ENCODE measurements at places on chromosomes 6 and 20.

GRCh38 chr6:12714022-12714421 is 2.5 kb upstream of the PHACTR1 start:
- DNase-seq = no peak

- DNase-seq = no peak
These were observed 263.7 kb downstream of the COL12A1 start for GRCh38 chr6:74942130-74942529.

GRCh38 chr6:85479208-85479607 is 29.3 kb downstream of the NT5E start:
- no peak for DNase-seq

GRCh38 chr6:155079985-155080452 is 84.9 kb downstream of the TIAM2 start:
- DNase-seq = no peak

GRCh38 chr6:146381486-146381885 is 162.1 kb upstream of the RAB32 start:
- no peak for DNase-seq

DNA sequence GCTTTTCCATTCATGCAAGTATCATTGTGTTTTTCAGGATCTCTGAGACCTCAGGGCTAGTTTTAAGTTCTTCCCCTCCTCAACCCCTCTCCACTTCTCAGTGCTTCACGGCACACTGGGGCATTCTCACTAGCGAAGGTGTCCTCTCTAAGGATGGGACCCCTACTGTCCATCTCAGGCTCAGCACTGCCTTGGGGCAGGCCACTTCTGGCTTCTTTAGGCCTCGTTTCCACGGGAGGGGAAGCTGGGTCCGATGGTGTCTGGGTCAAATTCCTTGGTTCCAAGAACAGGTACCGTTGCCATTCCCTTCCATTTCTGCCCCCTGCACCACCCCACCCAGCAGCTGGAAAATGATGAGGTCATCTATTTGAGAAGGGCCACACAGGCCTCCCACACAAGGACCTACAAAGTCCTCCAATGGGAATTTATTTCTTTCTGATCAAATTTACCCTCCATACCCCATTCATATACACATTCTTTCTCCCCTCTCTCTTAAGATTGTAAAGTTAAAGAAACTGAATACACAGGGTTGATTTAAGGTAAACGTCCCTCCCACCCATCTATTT is 17.2 kb downstream of the GNAS start:
- DNase-seq = no peak

- no peak for DNase-seq
These were observed 25.9 kb upstream of the AIG1 start for GRCh38 chr6:143034689-143035334.

GRCh38 chr20:51886341-51886740 is 84.0 kb upstream of the SALL4 start:
- DNase-seq = no peak

GRCh38 chr6:112320561-112321318 is 26.4 kb upstream of the RFPL4B start:
- DNase-seq = no peak

DNA sequence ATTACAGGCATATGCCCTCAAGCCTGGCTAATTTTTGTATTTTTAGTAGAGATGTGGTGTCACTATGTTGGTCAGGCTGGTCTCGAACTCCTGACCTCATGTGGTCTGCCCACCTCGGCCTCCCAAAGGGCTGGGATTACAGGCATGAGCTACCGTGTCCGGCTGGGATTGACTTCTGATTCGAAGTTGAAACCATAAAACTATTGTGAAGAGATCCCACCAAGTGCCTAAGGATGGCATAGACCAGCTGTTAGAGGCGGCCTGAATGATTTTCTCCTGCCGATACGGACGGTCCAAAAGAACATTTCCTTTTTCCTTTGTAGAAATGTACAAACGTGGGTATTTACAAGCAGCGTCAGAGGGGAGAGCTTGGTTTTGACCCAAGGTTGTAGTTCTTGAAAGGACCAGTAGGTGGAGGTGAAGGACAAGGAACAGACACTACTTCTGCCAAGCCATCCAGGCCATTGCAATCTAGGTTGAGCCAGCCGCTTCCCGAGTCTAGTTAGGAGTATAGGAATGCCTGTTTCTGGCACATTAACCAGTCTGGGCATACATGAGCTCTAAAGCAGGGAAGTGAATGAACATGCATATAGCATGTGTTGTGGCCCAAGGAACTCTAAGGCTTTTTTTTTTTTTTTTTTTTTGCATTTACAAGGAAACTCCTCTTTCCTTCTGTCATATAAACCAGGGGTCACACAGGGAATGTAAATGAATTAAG is 29.0 kb downstream of the MOCS3 start:
- DNase-seq = peak; percentile 66

GRCh38 chr6:54291146-54291545 is 17.1 kb upstream of the TINAG start:
- no peak for DNase-seq

GRCh38 chr20:38831995-38832620 is 26.6 kb downstream of the PPP1R16B start:
- no peak for DNase-seq

- DNase-seq = no peak
These were observed 85.7 kb upstream of the CDH4 start for GRCh38 chr20:61166324-61166723.

DNA sequence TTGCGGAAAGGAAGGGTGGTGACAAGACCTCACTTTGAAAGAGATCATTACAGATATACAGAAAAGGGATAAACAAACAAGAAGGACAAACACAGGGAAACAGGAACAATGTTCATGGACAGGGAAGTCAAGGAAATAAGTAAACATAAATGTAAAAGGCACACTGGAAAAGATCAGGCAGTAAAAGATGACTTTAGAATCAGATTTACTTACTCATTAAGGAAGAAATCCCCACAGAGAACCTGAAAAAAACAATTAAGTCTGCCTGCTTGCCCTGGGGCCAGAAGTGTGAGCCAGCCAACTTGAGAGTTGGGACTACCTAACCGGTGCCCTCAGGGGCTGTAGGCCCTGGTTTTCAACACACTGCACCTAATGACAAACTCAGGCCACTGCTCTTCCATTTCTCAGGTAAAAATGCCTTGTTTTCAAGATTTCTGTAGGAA is 1.7 kb downstream of the APMAP start:
- no peak for DNase-seq

All from immature natural killer cell (primary cell).